LoVo (cell line): ENCODE measurements at places on chromosomes 12 and 14.

DNA sequence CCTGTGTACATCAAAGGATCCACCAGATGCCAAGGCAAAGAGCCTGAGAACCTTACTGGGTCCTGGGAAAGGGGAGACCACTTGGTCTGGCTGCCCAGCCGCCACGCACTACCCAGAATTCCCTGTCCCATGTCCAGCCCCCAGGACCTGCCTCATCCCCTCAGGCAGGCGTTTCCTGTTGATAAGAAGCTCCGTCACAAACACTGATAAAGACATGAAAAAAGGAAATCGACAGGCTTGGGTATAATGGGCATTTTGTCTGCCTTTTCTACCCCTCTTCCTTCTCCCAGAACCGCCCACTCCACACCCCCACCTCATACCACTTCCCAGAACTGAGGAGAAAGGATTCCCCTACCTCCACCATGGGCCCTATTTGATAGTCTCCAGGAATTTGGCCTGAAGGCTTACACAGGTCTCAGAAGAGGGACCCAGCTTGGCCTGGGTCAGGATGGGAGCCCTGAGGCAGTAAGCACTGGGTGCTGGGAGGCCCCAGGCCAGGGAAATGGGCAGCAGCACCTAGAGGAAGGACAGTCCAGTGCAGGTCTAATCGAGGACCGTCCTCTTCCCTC lies 18.8 kb downstream of the ACVRL1 start:
- no peak for DNase-seq

GRCh38 chr12:66538970-66539369 lies 139.9 kb downstream of the GRIP1 start:
- DNase-seq, result no peak

- DNase-seq, result no peak
Measured at GRCh38 chr14:53963320-53964227, 6.9 kb upstream of the BMP4 start.

- no peak for DNase-seq
Measured at GRCh38 chr12:52029685-52030084, 21.6 kb upstream of the NR4A1 start.

DNA sequence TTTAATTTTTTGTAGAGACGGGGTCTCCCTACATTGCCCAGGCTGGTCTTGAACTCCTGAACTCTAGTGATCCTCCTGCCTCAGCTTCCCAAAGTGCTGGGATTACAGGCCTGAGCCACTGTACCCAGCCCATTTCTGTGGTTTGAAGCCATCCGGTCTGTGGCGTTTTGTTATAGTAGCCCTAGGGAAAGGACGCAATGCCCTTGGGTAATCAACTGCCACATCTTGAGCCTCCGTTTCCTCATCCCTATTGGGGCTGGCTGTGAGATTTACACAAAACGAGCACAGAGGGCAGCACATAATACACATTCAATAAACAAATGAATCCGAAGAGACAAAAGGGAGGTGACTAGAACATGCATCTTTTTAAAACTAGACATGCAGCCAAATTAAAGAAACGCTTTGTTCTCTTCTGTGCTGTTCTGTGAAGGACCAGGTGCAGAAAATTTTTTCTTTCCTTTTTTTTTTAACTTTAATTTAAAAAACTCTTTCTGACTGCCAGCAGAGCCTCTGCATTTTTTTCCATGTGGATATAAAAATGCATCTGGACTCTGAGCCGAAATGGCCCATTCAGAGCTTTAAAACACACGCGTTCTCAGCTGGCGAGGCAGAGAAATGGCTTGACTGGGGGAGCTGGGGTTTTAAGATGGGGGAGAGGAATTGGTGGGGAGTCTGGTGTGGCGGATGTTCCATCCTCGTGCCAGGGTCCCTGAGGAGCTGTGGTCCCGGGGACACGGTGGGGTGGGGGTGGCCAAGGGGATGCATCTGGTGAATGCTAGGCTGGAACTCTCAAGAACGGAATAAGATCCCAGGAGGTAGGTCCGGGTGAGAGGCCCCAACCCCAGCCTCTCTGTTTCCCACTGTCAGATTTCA lies 119.0 kb downstream of the RBM19 start:
- DNase-seq, result no peak

- no peak for DNase-seq
Measured at GRCh38 chr12:97246368-97246767, 216.2 kb upstream of the RMST start.

DNA sequence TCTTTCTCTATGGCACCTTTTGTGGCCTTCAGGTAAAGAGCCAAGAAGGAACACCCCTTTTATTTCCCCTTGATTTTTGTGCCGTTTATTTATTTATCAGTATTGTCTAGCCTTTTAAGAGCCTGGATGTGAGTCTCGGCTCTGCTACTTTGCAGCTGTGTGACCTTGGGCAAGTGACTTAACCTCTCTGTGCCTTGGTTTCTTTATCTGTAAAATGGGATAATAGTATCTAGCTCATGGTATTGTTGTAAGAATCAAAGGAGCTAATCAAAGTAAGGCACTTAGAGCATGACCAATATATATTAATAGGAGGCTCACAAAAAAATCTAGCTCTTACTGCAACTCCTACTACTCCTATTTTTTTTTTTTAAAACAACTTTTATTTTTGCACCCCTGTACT lies 179.7 kb downstream of the CHST11 start:
- DNase-seq, result no peak

DNA sequence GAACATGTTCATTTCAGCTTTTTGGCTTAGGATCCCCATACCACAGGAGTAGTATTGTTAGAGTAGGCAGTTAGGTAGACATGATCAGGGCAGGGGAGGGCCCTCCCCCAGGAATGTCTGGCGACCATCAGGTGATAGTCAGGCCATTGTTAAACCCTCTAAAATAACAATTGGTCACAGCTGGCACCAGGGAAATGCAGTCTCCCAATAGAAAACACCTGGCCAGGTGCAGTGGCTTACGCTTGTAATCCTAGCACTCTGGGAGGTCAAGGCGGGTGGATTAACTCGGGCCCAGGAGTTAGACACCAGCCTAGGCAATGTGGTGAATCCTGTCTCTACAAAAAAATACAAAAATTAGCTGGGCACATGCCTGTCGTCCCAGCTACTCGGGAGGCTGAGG lies 187.1 kb downstream of the MON2 start:
- no peak for DNase-seq

DNA sequence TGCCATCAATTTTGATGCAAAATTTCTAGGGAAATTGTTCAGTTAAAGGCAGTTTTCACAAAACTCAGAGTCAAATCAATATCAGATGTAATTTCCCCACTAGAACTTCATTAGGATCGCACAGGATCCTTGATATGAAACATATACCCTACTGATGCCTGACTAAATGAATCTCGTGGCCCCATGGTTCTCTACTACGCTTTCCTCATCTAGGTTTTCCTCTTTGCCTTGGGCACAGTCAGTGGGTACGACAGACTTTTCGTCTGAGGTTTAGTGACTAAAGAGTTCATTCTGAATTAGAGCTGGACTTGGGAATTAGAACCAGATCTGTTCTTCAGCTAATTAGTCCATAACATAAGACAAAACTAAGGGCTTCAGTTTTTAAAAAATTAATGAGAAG lies 42.5 kb upstream of the GNPNAT1 start:
- DNase-seq, result no peak

- DNase-seq, result no peak
Measured at GRCh38 chr14:58401587-58401986, 5.9 kb downstream of the TOMM20L start.

DNA sequence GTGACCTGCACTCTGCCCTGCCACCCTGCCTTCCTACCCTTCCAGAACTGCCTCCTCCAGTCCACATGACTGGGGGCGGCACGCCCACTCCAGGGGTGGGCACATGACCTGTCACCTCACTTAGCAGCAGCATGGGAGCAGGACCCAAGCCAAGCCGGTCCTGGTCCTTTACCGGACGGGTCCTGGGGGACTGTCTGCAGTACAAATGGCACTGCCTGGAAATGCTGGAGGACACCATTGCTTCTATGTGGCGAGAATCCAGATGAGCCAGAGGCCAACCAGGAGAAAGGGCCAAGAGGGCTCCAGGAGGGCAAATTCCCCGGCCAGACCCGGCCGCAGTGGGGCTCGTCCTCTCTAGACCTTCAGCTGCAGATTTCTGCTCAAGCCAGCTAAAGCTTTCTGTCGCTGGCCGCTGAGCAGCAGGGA lies 33.1 kb downstream of the ITPK1 start:
- DNase-seq, result no peak
